CD4-positive, alpha-beta T cell treated with Interleukin-6 at 100 ng/mL for 8 hours (primary cell): ENCODE measurements at places on chromosomes 6 and 20.

- DNase-seq: no peak
Measured at GRCh38 chr6:147911686-147912085, 403.2 kb downstream of the SAMD5 start.

DNA sequence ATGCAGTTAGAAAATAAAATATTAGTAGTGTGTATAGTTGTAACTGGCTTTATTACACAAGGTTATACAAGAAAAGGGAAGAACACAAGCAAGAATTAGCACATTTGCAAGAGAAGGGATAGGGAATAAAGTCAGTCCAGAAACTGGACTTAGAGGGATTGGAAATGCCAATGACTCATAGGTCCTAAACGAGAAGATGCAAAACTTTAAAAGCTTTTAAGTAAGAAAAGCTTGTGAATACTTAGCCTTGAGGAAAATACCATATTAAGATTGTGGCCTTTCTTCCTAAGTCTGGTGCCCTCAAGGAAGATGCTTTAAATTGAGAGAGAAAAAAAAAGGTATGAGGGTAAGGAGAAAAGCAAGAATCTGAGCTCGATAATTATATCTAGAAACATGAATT, 102.3 kb upstream of the MCHR2 start:
- no peak for DNase-seq

- DNase-seq: no peak
Measured at GRCh38 chr20:56628015-56628872, 862 bp upstream of the TFAP2C start.

DNA sequence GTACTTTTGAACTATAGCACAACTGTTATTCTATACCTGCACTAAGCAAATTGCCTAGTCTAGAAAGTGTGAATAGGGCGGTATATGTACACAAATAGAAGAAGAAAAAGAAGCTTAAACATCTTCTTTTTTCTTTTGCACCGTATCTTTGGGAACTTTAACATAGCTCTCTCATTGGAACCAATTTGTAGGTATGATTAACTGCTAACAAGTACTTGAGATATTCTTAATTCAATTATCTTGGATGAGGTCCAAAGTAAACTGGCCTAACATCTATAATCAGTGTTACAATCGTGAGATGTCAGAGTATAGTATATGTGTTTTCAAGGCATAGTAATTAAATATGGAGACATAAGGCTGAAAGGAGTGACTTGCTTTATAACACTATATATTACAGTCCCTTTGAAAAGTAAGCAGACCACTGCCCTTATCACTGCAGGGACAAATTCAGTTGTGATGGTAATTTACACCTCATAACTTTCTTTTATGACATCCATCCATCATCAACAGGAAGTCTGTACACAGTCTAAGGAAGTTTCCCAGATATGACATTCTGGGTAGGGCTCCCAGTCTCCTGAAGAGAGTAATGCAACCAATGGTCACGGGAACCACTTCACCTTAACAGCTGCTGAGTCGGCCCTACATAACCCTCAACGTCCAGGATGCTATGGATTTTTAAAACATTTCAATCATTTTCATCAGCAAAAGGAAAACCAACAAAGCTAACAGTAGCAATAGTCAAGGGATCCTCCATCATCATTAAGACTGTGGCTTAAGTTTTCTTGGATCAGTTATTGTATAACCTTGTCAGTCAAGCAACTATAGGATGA, 37.6 kb downstream of the NKAIN2 start:
- DNase-seq: no peak

GRCh38 chr6:18328540-18328939, 58.6 kb upstream of the RNF144B start:
- no peak for DNase-seq
